ENCODE measurements at places on chromosomes 5 and 9. TPM values are rescaled to one million over a fixed set of nuclear protein-coding genes. Genes with fewer than 3 reads are reported as not detected.

- no peak overlapping the region for H3K4me3 ChIP-seq
- H3K36me3 ChIP-seq = no peaks in the 10 kb centered on the region
- no peaks in the 10 kb centered on the region for H3K27me3 ChIP-seq
- no peaks in the 10 kb centered on the region for H3K4me1 ChIP-seq
- no peak for DNase-seq
These were observed 132.4 kb downstream of the NPR3 start for GRCh38 chr5:32843531-32843895.

GRCh38 chr9:89036383-89036782 lies 45.1 kb downstream of the S1PR3 start:
- H3K4me1 ChIP-seq = peaks cover 20% of the 10 kb centered on the region
- H3K36me3 ChIP-seq = no peaks in the 10 kb centered on the region
- peak overlapping the region; percentile 20 for H3K4me3 ChIP-seq
- H3K27ac ChIP-seq = no peak overlapping the region
- peaks cover 11% of the 10 kb centered on the region for H3K27me3 ChIP-seq
- DNase-seq = no peak

BARHL1 gene
- total RNA-seq = not detected

DNA sequence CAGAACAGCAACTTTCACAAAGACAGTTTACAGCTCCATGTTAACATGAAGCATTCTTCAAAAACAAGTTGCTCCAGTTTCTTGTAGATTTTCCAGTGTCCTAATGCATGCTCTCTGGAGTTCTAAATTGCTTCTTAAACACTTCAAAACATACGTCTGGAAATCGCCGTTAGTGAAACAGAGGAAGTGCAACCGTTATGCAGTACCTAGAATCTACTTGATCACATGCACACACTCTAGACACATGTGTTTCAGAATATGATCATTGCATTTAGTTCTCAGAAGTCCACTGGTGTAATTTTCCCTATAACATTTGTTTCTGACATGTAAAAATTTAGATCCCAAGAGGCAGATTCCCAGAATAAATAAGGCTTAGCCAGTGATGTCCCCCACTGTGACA lies 41.1 kb upstream of the RUFY1 start:
- no peaks in the 10 kb centered on the region for H3K36me3 ChIP-seq
- no peaks in the 10 kb centered on the region for H3K27me3 ChIP-seq
- H3K4me3 ChIP-seq = no peak overlapping the region
- DNase-seq = peak; percentile 51
- H3K27ac ChIP-seq = 0 out of 2 replicates have a peak overlapping the region, but pooled peaks have one; percentile 10
- H3K4me1 ChIP-seq = peaks cover 52% of the 10 kb centered on the region

TMC1 gene
- total RNA-seq = not detected

CTXN3 gene
- total RNA-seq = not detected

DNA sequence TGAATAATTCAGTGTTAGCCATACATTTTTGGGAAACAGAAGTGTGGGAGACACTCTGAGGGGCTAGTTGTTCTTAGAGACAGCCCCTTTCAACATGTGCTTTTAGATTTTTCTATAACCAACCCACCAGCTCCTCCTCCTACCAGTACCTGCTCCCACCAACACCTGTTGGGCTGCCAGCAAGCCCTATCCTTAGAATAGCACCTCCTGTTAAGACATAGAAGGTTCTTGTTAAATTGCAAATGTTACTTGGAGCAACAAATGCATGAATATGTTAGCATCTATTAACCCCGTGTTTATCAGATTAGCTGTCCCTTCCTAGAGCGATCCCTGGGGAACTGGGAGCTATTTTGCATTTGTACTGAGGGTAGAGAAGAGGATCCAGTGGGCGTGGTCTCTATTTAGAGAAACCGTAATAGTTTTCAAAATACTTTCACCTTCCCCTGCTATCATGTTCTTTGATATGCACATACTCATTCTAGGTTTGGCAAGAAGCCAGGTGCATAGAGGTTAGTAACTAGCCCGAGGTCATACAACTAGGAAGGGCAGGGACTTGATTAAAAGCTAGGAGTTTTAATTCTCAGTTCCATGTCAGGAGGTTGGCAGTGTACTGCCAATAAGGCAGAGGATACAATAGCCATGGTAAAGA lies 334.4 kb downstream of the KCTD16 start:
- no peaks in the 10 kb centered on the region for H3K36me3 ChIP-seq
- no peak for DNase-seq
- H3K4me1 ChIP-seq = no peaks in the 10 kb centered on the region
- no peak overlapping the region for H3K27ac ChIP-seq
- no peak overlapping the region for H3K4me3 ChIP-seq

TERT gene
- total RNA-seq = 2.2 TPM

GRCh38 chr5:169302491-169303118 lies 1.7 kb upstream of the SLIT3 start:
- H3K36me3 ChIP-seq = no peaks in the 10 kb centered on the region
- H3K27ac ChIP-seq = no peak overlapping the region
- no peaks in the 10 kb centered on the region for H3K4me1 ChIP-seq
- H3K4me3 ChIP-seq = no peak overlapping the region
- DNase-seq = peak; percentile 90

GGTA1 gene
- total RNA-seq = not detected

PLAC8L1 gene
- not detected for total RNA-seq

IFNA21 gene
- not detected for total RNA-seq

GFI1B gene
- 6.5 TPM for total RNA-seq

PCDHB16 gene
- total RNA-seq = 0.54 TPM

DNA sequence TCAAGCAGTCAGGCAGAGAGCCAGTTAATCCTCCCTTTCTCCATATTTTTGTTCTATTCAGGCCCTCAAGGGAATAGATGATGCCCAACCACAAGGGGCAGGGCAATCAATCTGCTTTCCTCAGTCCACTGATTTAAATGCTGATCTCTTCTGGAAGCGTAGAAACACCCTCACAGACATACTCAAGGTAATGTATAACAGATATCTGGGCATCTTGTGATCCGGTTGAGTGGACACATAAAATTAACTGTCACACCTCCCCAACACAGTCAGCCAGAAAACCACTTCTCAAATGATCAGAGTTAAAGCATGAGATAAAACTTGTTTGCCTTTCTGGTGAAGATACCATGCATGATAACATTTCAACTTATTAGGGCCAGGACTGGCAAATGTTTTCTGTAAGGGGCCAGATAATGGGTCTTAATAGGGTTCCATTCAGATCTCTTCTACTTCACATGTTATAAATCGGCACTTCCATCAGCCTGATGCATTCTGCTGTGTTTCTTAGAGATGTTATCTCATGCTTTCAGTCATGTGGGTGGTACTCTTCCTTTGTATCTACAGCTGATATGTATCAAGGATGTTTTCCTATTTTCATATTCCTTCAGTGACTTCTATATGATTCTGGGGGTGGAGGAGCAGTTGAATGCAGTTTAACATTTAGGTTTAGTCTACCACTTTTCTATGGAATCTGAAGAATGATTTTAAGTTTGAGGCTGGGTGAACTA lies 58.9 kb upstream of the CNTLN start:
- DNase-seq = no peak
- no peak overlapping the region for H3K27ac ChIP-seq
- no peaks in the 10 kb centered on the region for H3K4me1 ChIP-seq

GRCh38 chr9:114823441-114823840 lies 17.6 kb upstream of the TNFSF15 start:
- DNase-seq = no peak
- 0 out of 2 replicates have a peak, but pooled peaks cover 3% of the 10 kb centered on the region for H3K27me3 ChIP-seq
- H3K4me1 ChIP-seq = peaks cover 5% of the 10 kb centered on the region

DNA sequence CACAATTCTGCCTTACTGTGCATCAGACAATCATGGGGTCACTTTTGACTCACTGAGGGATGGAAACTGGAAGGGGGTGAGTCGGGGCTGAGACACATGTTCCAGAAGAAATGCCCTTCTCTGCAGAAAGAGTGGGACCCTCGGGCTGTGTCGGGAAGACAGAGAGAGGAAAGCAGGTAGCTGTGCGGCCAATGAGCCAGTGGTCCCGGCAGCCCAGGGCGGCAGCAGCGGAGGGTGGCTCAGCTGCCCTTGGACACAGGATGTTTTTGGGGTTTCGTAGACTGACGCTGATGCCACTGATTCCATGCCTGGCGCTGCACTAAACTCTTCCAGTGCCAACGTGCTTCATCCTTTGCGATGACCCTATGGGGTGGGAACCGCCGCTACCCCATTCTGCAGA lies 78.4 kb upstream of the PPP1R26 start:
- DNase-seq = no peak
- no peaks in the 10 kb centered on the region for H3K4me1 ChIP-seq
- no peaks in the 10 kb centered on the region for H3K27me3 ChIP-seq
- no peaks in the 10 kb centered on the region for H3K36me3 ChIP-seq
- no peak overlapping the region for H3K4me3 ChIP-seq
- no peak overlapping the region for H3K27ac ChIP-seq

GRCh38 chr5:96654209-96654608 lies 8.0 kb upstream of the CAST start:
- no peaks in the 10 kb centered on the region for H3K36me3 ChIP-seq
- H3K4me3 ChIP-seq = no peak overlapping the region
- no peak for DNase-seq
- no peak overlapping the region for H3K27ac ChIP-seq

DNA sequence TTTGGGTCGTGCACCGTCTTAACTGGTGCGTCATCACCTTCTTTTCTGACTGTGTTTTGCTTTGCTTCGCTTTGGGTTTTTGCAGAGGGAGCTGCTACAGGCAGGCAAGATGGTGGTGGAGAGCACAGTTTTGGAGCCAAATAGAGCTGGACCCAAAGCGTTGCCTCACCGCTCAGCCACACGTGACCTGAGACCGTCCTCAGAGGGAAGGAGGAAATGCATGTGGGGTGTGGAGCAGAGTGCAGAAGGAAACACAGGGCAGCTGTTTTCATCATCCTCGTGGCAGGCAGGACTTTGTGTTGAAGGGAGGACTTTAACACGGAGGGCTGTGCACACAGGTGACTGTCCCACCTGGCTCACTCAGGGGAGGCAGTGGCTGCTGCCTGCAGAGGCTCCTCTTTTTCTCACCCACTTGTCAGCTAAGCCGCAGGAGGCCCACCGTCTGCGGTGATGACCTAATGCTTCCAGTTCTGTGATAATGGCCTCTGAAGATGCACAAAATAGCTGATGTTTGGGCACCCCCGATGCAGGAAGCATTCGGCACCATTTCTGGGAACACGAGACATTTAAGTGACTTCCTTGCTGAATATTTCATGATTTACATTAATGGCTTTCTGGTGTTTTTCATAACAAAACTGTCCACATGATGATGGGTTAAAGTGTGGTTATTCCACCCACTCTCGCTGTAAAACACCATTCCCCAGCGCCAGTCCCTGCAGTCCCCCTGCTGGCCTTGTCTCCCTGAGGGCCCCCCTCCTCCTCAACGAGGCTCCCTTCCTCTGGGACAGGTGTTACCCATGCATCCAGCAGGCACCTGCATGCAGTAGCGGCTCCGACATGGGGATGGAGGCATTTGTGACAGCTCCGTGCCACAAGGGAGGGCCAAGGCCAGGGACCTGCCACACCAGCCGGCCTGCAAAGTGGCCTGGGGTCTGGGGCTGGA lies 12.4 kb upstream of the UBAC1 start:
- no peak overlapping the region for H3K4me3 ChIP-seq
- H3K27me3 ChIP-seq = no peaks in the 10 kb centered on the region
- H3K36me3 ChIP-seq = no peaks in the 10 kb centered on the region
- H3K4me1 ChIP-seq = peaks cover 10% of the 10 kb centered on the region
- no peak for DNase-seq

DNA sequence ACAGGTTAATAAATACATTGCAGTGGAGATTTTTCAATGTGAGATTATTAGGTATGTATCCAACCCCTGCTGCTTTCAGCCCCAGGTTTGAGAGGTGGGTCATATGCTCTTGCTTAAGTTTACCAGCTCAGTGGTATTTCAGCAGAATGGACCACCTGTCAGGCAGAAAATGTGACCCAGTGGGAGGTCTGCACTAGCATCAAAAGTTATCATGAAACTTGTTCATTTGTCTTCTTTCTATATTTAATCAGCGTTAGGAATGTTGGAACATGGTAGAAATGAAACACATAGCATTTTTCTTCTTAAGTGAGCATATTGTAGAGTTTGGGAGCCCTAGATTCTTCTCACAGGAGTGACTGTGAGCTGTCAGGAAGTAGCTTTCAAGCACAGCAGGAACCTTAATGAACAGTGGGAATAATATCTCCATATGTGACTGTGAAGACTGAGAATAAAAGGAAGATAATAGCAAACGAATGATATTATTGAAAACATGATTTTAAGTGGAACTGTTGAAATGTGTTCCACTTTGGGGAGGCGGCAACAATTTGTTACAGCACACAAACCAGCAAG lies 596.9 kb upstream of the CDH6 start:
- no peaks in the 10 kb centered on the region for H3K27me3 ChIP-seq
- no peak for DNase-seq
- H3K36me3 ChIP-seq = no peaks in the 10 kb centered on the region
- H3K4me1 ChIP-seq = no peaks in the 10 kb centered on the region

ASB6 gene
- 16.3 TPM for total RNA-seq

SEMA6A gene
- total RNA-seq = not detected

DNA sequence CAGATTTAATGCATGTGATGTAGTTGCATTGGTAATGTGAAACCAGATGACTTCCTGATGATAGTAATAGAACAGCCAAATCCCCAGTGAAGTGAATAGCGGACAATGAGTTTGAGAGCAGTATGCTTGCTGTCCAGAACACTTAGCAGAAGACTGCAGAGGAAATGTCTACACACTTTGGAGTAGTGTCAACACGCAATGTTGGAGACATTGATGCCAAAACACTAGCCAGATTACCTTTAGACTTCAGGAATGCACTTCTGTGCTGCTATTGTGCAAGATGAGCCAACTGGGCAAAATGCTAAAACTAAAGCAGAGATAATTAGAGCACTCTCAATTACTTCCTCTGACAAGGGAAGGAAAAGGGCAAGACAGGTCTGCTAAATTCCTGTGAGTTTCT lies 176.7 kb downstream of the PRDM9 start:
- no peak overlapping the region for H3K27ac ChIP-seq
- no peak overlapping the region for H3K4me3 ChIP-seq
- no peaks in the 10 kb centered on the region for H3K4me1 ChIP-seq
- DNase-seq = no peak
- H3K27me3 ChIP-seq = no peaks in the 10 kb centered on the region
- H3K36me3 ChIP-seq = no peaks in the 10 kb centered on the region

IRX4 gene
- not detected for total RNA-seq

ITK gene
- total RNA-seq = 1.3 TPM

DNA sequence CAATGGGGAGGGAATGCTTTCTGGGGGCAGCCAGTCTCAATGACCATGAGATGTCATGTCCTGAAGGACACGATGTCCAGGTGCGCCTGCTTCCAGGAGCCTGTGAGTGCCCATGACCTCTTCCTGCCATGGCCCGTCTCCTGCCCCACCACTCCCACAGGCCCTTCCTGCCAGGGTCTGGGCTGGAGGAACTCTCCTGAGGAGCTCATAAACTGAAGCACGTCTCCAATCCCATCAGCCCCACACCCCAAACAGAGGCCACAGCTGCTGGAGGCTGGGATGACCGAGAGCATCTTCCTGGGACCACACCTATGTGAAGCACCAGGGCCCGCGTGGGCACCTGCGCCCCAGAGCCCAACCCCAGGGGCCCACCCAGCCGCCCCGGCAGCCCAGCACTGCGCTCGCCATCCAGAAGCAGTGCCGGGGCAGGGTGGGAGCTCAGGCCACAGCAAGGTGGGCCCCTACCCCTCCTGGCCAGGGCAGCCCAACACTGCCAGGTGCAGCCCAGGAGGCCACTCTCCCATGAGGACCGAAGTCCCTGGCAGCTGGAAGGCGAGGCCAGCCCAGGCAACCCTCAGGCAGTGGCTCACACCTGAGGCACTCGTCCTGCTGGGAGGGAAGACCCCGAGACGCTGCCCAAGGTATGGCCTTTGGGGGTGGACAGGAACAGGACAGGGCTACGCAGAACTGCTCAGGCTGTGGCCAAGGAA lies 53.9 kb upstream of the UBAC1 start:
- no peak overlapping the region for H3K4me3 ChIP-seq
- H3K4me1 ChIP-seq = peaks cover 44% of the 10 kb centered on the region
- no peaks in the 10 kb centered on the region for H3K27me3 ChIP-seq
- DNase-seq = peak; percentile 24
